Right ventricle myocardium inferior (tissue), 1 donor: ENCODE measurements at places on chromosomes 4 and X. TPM values are rescaled to one million over a fixed set of nuclear protein-coding genes. Genes with fewer than 3 reads are reported as not detected.

SERPINA7 gene
- not detected for total RNA-seq

CT47B1 gene
- total RNA-seq, result not detected

AFM gene
- total RNA-seq, result not detected

ARL9 gene
- not detected for total RNA-seq

SRPX2 gene
- total RNA-seq, result 9.7 TPM

HSFX4 gene
- total RNA-seq, result not detected

FRG2 gene
- total RNA-seq, result not detected

XKRX gene
- total RNA-seq, result not detected

DOCK11 gene
- 6.9 TPM for total RNA-seq

LRRC66 gene
- 0.32 TPM for total RNA-seq

PNMA5 gene
- total RNA-seq, result not detected

PNMA3 gene
- 1.4 TPM for total RNA-seq

TMPRSS11F gene
- not detected for total RNA-seq

IL9R gene
- not detected for total RNA-seq

GLOD5 gene
- total RNA-seq, result not detected

TMSB15C gene
- total RNA-seq, result 0.19 TPM

TEX13B gene
- total RNA-seq, result not detected

MBNL3 gene
- total RNA-seq, result 27.5 TPM

NLGN3 gene
- total RNA-seq, result 0.49 TPM

RNF128 gene
- 0.22 TPM for total RNA-seq
